Heart left ventricle (tissue), 16 donors: ENCODE measurements at places on chromosomes 2 and 18.

DNA sequence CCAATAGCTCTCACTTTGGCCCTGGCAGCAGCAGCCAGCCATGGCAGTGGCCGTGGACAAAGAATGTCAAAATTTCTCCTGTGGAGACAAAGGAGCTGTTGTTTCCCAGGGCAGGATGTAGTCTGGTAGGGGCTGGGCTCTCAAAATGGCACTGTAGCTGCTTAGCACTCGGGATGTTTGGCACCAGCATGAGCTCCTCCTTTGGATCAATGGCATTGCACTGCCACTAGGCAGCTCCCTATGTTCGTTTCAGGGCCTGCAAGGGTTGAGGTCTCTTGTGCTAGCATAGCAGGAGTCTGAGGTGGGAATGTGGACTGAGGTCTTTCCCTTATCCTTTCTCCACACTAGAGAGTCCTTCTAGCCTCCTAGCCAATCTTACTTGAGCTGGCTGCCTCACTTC is 948.8 kb upstream of the FAM98A start:
- no peak for DNase-seq

DNA sequence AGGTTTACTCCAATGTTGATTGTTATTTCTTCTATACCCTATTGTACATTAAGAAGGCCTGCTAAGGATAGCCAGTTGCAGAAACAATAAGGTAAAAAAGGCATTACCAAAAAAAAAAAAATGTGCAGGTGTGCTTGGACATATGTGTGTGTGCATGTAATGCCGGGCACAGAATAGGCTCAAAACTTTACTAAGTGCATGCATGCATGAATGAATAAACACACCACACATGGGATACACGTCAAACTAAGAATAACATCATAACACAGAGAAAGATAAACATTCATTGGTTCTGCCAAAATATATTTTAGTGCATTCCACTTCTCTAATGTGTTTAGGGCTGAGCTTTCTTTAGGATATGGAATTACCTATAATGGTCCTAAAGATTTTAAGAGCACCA is 298.2 kb downstream of the TCF4 start:
- no peak for DNase-seq

DNA sequence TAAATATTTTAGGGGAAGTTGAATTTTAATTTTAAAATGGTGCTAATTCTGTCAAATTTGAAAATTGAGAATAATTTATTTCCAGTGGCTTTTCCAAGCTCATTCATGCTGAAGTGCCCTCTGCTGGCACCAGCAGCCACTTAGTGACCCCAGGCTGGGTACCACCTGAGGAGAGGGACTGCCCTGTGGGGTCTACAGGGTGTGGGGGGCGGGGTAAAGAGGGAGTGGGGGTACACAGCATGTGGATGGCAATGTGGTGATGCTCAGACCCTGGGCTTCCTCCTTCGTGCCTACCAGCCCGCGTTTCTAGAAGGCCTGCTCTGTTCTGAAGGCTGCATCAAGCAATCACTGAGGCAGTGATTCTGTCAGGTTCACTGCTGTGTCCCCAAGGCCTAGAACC is 45.1 kb upstream of the SCLY start:
- no peak for DNase-seq

GRCh38 chr2:174844295-174844708 is 80.0 kb upstream of the CHRNA1 start:
- no peak for DNase-seq

DNA sequence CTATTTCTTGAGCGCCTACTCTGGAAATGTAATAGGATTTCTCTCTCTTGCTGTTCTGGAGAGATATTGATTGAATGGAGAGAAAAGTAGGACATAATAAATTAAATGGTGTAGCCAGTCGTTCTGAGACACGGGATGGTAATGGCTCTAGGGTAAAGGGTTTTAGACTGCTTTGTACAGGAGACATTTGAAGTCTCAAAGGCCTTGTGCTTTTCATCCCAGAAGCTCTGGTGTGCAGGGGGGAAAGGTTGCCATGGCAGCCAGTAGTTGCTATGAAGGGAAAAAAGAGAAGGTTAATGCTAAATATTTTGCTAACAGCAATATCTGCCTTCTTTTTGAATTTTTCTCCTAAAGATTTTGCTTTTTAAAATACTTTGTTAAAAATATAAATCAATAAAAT is 359.3 kb downstream of the RIT2 start:
- no peak for DNase-seq

DNA sequence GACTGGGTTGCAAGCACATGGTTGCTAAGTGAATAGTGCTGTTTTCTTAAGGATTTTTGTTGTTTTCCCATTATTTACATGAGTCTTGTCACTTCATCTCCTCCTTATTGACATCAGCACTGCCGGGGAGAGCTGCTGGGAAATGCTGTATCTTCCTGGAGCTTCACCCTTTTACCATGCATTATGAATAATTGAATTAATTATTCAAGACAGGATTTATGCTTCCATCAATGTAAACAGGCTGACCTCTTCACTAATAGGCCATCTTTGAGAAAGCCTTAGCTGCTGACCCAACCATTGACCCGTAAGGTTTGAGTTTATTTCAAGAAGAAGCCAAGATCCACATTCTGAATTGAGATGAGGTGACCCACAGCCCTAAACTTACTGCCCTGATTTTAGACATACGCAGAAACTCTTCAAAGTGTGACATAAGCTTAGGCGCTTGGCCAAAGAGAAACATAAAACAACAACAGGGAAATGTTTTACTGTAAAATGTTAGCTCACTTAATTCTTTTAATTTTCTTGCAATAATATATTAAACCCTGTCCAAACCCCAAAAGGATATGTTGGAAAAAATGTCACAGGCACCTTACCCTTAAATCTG is 365.5 kb upstream of the SYT4 start:
- no peak for DNase-seq

GRCh38 chr18:48153613-48154481 is 223.4 kb upstream of the SMAD2 start:
- DNase-seq: no peak

DNA sequence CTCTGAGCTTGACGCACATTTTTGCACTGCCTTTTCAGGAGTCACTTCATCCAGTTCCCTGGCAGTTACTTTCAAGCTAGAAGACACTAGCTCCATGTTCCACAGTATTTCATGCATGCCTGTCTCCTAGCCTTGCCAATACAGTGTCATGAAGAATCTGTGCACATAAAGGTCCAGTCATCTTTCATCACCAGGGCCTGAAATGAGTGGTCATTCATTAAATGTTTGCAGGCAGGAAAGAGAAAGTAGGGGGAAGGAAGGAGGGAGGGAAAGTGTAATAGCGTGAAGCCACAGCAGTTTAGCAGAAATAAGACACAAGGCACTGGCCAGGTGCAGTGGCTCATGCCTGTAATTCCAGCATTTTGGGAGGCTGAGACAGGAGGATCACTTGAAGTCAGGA is 92.4 kb upstream of the COPS8 start:
- DNase-seq: no peak
